SK-N-MC (cell line): ENCODE measurements at places on chromosomes 7 and 10.

DNA sequence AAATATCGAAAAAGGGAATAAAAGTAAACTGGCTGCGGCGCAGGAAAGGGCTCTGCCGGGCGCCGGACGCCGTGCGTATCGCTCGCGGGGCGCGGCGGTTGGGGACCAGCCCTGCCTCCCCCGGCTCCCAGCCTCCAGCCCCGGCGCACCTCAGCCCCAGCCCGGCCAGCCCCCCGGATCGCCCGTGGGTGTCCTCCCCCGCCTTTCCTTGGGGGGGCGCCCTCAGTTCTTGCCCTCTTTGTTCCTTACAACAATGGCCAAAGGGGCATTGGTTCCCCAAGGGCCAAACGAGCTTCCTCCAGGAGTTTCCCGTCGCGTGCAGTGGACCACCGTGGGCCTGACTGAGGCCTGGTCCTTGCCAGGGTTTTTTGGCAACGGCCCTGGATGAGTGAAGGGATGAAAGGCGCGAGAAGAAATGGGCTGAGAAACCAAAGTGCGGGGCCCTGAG, 1.2 kb downstream of the MACROH2A2 start:
- DNase-seq = no peak

GRCh38 chr10:124332426-124332825, 86.3 kb downstream of the OAT start:
- no peak for DNase-seq

DNA sequence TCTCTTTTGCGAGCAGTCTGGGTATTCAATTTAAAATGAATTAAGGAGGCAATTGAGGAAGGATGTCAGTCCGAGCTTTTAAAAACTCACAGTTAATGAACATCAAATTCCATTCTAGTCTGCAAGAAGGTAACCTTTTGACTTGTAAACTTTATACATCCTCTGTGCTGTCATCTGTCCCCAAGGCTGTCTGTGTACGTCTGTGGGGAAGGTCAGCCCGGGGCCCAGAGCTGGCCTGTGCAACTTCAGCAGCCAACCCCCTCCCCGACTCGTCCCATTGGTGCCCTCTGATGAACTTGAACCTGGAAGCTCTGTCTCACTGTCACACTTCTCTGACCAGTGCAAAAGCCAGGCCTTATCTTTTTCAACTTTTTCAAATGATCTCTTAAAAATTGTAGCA, 80.3 kb downstream of the CCDC3 start:
- no peak for DNase-seq

DNA sequence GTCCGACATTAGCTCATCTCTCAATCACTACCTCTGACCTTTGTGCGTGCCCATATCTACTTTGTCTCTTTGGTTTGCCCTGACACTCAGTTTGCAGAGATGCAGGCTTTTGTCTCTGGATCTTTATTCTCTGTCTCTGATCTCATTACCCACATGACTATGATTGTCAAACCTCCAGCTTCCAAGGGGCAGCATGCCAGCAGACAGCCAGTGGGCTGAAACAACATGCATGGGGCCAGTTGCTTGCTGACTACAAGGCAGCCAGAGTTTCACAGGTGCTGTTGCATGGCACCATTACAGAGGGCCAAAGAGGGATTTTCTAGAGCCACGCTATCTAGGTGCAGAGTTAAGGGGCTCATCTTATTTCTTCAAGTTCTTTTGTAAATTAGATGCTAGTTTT, 146.2 kb downstream of the SPAG6 start:
- no peak for DNase-seq

- no peak for DNase-seq
Observed at GRCh38 chr7:143321734-143322133, 5.8 kb downstream of the CLCN1 start.

DNA sequence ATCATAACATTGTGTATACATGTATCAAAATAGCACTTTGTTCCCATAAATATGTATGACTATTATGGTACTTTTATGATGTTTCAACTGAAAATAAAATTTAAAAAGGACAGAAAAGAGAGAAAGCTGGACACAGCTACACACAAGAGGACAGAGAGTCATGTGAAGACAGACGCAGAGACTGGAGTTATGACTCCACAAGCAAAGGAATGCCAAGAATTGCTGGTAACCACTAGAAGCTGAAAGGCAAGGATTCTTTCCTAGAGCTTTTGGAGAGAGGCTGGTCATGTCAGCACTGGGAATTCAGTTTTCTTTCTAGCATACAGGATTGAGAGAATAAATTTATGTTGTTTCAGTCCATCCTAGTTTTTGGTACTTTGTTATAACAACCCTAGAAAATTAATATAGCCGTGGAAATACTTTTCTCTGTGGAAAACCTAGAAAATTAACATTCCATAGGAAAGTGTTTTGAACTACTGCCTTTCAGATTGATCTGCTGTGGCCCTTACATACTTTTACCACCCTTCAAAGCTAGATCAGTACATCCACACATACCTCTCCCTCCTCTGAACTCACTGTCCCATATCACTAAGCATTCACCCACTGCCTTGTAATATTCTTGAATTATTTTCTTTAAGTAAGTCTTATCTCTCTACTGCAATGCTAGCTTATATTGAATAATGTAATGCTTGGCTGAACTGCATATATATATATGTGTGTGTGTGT, 575.3 kb downstream of the IPMK start:
- DNase-seq = no peak

GRCh38 chr10:68561865-68562649, 1.9 kb downstream of the TET1 start:
- DNase-seq = no peak

DNA sequence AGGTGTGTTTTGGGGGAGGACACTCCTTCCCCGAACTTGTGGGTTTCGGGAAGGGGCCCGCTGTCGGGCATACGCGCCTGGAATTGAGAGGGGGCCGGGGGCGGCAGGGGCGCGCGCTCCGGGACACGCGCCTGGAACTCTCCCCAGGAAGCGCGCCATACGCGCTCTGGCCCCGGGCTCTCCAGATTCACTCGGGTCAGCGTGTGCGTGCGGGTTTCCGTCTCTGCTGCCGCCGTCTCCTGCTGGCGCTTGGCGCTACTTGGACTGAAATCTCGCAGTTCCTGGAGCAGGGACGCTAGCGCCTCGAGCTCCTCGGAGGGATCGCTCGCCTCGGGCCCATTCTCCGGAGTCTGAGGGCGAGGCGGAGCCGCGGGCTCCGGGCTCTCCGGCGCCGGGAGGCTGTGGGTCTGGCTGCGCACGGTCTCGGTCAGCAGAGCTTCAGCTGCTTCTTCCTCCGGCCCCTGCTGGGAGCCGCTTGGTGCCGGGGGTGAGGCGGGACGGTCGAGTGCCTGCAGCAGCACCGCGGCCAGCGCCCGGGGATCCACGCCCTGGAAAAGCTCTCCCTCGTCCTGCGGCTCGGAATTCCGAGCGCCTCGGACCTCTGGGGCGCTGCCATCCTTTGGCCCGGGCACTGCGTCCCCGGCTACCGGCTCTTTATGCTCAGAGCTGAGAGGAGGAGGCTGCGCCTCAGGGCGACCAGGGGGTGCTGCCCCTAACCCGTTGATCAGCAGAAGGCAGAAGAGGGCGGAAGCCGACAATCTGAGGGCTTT, 1.1 kb downstream of the VGF start:
- no peak for DNase-seq

DNA sequence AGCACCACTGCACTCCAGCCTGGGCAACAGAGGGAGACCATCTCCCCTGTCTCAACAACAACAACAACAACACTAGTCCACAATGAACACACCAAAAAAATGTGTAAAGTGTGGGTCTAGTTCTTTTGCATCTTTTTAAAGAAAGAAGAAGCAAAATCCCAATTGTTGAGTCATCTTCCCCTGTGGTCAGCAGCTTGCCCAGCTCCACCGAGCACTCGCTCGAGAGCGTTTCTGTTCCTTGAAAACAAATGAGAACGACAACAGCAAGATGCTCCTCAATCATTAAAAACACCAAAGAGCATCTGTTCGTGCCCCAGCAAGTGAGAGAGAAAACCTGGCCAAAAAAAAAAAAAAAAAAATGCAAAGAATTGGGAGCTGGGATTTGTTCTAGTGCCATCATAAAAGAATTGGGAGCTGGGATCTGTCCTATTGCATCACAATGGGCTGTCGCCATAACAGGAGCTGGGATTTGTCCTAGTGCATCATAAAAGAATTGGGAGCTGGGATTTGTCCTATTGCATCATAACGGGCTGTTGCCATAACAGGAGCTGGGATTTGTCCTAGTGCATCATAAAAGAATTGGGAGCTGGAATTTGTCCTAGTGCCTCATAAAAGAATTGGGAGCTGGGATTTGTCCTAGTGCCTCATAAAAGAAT, 118.1 kb downstream of the PTPRN2 start:
- no peak for DNase-seq

DNA sequence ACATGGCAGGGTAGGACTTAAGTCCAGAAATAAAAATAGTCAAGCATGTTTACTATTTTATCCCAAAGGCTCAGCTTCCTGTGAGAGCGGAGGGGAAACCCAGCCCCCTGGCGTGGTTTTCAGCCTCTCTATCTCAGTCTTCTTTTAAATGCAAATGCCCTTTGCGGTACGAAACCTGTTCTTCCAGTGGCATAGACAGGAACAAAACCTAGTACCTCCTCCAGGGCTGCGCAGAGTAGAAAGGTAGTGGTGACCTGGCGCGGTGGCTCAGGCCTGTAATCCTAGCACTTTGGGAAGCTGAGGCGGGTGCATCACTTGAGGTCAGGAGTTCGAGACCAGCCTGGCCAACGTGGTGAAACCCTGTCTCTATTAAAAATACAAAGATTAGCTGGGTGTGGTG, 181.3 kb upstream of the FOXK1 start:
- DNase-seq = no peak

DNA sequence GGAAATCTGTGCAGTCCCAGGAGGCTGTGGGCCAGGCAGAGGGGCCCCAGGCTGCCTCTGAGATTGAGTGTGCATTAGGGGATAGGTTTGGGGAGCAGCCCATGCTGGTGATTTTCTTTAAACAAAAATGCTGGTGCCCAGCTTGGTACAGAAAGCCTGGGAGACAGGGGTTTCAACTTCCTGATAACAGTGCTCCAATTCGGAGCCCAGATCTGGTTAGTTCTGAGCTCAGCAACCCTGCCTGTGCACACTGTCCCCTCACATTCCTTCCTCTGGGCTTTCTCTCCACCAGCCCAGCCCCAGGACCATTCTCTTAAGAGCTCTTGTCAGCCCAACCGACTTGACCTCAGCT, 379.2 kb upstream of the ZMIZ1 start:
- DNase-seq = no peak

- DNase-seq = no peak
Observed at GRCh38 chr10:127158662-127159061, 37.7 kb downstream of the INSYN2A start.

GRCh38 chr7:85509476-85509875, 322.6 kb upstream of the SEMA3D start:
- DNase-seq = no peak

GRCh38 chr10:20622531-20623211, 274.4 kb downstream of the NEBL start:
- DNase-seq = peak; percentile 28

- no peak for DNase-seq
Observed at GRCh38 chr7:106865130-106866041, at the start of gene PIK3CG. TSS of gene PIK3CG (plus strand) at chr7:106865282. CDS start at chr7:106867562, 2,280 bp downstream.

DNA sequence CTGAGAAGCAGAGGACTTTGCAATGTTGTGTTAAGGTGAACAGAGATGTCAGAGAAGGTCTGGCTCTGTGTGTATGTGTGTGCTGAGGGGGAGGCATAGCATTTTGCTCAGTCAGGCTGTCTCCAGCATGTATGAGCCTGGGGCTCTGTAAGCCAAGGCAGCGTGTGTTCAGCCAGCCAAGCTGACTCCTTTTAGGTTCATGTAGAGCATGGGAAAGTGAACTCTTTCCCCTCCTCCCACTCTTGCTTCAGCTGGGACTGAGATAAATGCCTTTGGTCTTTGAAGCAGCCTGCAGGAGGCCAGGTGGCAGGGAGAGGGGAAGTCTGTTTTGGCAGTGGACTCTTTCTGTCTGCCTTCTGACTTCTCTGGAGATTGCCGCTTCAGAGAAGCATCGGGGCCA, 3.8 kb downstream of the SFXN2 start:
- peak; percentile 26 for DNase-seq

GRCh38 chr10:79244068-79244442, 103.2 kb upstream of the PPIF start:
- no peak for DNase-seq

DNA sequence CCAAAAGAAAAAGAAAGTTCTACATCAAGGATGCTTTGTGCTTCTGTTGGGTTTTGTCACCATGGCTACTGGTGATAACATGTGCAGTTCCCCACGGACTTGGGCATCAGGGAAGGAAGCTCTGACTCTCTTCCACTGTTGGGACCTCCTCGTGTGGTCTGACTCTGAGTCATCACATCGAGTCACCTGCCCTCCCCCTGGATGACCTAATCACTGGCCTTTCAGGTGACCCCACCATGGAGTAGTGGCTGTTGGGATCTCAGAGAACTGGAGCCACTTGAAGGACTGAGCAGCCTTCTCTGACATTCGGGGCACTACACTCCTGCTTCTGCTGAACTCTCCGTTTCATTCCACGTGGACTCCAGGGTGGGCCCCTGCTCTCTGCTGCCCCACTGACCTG, 60.8 kb upstream of the DOCK1 start:
- DNase-seq = no peak

- DNase-seq = no peak
Observed at GRCh38 chr7:98840096-98840495, 29.7 kb downstream of the TMEM130 start.

- DNase-seq = no peak
Observed at GRCh38 chr7:151189038-151189437, 2.0 kb upstream of the ASB10 start.

- no peak for DNase-seq
Observed at GRCh38 chr10:49271346-49271745, 27.6 kb upstream of the C10orf71 start.

GRCh38 chr10:29379208-29379607, 90.3 kb downstream of the LYZL1 start:
- DNase-seq = peak; percentile 32

GRCh38 chr10:18400201-18400905, 251.0 kb downstream of the NSUN6 start:
- DNase-seq = no peak
